ENCODE measurements at places on chromosomes 1 and 21.

- DNase-seq: no peak
Measured at GRCh38 chr1:60073605-60074278, at the start of gene C1orf87. Gene C1orf87 (minus strand): TSS chr1:60073770. CDS start chr1:60072643, 1,127 bp downstream.

DNA sequence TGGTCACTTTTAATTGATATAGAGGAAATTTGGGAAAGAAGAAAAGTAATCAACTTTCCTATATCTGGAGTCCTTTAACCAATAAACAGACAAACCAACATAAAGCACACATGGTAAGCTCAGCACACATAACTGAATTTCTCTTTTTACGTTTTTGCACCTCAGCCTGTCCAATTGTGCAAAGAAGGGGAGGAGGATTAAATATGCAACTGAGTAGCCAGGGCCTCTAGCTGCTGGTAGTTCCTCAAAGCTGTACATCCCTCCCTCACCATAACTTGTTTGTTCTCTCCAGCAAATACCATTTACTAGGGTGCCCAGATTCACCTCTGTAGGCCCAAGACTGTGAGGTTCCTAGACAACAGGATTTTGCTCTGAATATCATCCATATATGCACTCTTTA, 25.4 kb downstream of the ST6GALNAC5 start:
- no peak for DNase-seq

DNA sequence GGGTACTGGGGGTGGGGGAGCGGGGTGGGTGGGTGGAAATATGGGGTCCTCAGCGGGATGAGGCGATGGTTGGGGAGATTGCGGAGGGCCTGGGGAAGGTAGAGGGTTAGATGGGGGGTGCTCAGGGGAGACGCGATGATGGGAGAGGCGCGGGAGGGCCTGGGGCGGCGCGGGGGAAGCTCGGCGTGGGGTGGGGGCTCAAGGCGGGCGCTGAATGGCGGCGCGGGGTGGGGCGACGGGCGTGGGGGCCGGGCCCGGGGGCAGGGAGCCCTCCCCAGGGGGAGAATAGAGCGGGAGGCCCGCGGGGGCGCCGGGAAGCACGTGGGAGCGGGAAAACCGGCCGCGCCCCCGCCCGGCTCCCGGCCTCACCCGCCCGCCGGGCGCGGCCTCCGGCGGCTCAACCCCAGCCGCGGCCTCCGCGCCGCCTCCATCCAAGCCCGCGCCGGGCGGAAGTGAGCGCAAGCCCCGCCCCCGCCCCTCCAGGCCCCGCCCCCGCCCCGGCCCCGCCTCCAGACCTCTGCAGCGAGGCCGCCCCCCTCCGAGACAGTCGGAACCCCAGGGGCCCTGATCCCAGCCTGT, at the start of gene FAAP20:
Gene FAAP20 (minus strand): TSS at position 454 of the 579 bp plus-strand sequence. CDS start 23 bp downstream, at position 431.
- no peak for DNase-seq

DNA sequence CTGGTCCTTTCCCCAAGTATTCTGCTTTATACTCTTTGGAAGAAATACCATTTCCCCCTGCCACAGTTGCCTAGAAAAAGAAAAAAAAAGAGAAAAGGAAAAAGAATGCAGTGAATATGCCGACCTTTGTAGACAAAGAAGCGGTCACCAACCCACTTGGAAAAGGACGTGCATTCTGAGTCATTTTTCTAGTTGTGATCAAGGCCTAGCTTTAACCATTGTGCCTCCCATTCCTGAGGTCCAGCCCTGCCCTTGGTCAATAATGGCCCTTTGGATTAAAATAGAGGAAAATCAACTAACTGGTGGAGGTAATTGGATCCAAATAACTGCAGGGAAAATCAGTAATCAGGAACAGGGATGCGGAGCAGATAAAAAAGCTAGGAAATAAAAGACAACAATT, 24.8 kb downstream of the S1PR1 start:
- DNase-seq: no peak

GRCh38 chr21:40166291-40166843, 299.1 kb downstream of the PCP4 start:
- no peak for DNase-seq

- DNase-seq: no peak
Measured at GRCh38 chr1:169484683-169485430, 887 bp downstream of the SLC19A2 start.

GRCh38 chr1:116311193-116311592, 61.9 kb upstream of the ATP1A1 start:
- DNase-seq: no peak

- no peak for DNase-seq
Measured at GRCh38 chr1:172948457-172948856, 102.3 kb downstream of the TNFSF18 start.

DNA sequence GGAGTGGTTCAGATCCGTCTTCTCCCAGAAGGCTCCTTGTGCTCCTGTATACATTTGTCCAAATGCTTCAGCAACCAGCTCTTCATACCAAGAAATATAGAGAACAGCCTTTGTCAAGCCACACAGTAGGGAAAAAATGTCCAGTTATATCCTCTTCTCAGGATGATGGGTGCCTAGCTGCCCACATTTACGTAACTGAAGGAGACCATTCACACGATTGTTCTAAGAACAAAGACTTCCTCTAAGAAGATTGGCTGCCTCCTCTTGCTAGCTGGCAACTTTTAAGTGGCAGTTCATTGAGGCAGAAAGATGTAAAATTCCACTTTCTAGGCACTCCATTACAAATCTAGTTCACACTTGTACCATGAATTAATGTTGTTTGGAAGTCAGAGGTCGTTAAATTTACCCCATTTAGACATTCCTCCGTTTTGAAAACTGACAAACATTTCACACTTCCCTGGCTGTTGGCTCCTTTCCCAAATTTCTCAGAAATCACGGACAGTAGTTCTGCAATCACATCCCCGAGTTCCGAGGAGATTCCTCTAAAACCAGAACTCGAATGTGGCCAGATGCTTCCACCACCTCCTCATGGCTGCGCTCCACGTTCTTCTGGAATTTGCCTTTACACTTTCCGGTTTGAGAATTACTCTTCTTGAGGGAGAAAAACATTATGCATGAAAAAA, 45.6 kb upstream of the CSF1 start:
- no peak for DNase-seq

- DNase-seq: no peak
Measured at GRCh38 chr1:38586993-38587646, 272.5 kb downstream of the RRAGC start.

GRCh38 chr1:47821760-47822159, 175.4 kb downstream of the TRABD2B start:
- DNase-seq: no peak

DNA sequence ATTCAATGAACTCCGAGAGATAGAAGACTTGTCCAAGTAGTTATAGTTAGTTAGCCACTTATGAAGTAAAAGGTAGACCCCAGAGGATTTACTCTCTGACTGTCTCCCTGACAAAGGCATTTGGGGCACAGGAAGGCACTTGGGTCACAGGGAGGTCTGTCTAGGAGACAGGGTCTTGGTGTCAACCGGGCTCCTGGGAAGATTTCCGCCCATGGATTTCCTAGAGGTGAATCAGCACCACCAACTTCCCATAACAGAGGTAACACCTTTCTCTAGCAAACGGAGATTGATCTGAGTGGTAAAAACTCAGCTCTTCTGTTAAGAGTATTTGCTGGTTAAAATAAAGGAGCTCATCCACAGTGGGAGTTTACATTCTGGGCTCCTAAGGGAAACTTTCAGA, 16.4 kb downstream of the CCN1 start:
- no peak for DNase-seq

DNA sequence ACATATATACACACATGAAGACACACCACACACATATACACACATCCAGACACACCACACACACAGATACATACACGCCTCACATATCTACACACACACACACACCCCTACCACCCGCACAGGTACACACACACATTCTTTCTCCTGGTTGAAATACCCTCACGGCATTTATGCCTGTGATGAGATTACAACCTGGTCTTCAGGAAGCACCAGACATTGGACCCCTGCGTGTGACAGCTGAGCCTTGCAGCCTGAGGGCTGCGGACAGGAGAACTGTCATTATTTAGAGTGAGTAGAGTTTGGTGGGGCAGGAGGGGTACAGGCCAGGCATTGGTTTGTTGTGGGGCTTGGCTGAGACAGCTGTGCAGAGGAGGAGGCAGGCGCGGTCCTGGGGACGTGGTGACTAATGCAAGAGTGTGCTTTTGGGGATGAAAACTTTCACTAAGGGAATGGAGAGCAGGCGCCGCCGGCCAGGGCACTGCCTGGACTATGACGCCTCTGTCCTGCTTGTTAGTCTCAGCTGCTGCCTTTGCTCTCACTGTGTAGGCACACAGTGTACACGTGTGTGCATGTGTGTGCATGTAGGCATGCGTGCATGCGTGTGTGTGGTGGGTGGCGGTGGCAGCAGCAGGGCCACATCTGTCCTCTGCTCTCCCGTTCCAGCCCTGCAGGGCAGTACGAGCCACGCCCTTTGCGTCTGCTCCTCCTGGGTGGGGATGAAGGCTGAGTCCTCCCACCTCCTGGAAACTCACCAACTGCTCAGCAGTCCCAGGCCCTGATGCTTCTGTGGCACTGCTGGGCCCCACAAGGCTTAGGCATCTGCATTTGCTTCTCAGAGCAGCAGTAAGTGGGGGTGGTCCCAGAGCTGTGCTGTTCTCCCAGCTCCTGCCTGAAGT, 57.6 kb downstream of the SPSB1 start:
- no peak for DNase-seq

DNA sequence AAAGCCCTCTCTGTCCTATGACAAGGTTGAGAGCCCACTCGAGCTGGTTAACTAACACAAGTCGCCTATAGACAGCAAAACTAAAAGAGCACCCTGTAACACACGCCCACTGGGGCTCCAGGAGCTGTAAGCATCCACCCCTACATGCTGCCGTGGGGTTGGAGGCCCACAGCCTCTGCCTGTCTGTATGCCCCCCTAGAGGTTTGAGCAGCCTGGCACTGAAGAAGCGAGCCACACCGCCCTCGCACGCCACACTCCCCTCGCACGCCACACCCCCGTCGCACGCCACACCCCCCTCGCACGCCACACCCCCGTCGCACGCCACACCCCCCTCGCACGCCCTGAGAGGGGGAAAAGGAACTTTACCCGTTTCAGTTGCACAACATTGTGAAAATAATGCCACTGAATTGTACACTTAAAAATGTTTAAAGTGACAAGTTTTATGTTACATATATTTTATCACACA, 13.2 kb upstream of the HMGCL start:
- DNase-seq: no peak

GRCh38 chr1:205438213-205439158, 16.6 kb upstream of the LEMD1 start:
- no peak for DNase-seq

DNA sequence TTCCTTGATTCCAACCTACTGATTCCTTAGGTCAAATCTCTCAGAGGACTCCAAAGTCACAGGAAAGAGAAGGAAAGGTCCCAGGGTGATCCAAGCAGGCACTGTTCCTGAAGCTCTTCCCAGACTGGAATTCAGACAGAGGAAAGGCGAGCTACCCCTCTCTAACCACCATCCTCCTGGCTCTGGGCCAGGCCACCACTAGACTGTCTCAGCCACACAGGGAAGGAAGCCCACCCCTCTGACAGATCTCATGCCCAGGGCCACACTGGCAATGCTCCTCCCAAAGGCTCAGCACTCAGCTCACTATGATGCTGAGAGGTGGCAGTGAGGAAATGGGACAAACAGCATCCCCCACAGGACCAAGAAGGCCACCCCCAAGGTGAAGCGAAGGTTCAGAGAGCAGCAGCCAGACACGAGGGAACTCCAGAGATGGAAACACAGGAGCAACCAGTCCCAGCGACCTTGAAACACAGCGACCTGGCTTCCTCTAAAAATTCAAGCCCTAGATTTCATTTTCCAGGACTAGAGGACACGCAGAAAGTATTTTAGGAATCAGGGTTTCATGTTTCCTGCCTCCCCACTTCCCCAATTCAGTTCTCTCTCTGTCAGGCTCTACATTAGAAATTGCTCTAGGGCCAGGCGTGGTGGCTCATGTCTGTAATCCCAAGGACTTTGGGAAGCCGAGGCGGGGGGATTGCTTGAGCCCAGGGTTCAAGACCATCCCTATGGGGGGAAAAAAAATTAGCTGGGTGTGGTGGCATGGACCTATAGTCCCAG, 18.8 kb downstream of the PIK3C2B start:
- no peak for DNase-seq

DNA sequence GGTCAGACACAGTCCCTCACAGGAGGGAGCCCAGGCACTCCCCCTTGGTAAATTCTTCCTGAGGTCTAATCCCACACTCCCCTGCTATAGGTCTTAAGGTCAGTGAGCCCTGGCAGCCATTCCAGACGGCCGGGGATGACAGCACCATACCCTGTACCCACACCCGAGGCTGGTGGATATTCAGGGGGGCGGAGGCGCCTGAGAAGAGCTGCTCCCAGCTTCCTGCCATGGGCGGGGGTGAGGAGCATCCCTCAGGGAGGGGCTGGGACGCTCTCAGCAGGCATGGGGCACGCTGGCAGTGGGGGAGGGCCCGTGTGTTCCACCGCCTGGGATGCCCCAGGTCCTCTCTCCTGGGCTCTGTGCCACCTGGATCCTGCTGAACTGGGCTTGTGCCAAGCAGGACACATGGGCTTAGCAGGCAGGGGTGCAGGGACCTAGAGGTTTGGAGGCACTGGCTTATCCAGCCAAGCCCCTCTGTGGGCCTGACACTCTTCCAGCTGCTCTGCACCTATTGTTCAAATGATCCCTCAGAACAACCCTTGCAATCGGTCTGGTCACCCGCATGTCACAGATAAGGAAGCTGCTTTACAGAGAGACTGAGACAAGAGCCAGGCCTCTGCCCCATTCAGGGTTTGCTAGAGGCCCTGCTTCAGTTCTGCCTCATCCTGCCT, 5.7 kb upstream of the ADGRB2 start:
- DNase-seq: no peak

DNA sequence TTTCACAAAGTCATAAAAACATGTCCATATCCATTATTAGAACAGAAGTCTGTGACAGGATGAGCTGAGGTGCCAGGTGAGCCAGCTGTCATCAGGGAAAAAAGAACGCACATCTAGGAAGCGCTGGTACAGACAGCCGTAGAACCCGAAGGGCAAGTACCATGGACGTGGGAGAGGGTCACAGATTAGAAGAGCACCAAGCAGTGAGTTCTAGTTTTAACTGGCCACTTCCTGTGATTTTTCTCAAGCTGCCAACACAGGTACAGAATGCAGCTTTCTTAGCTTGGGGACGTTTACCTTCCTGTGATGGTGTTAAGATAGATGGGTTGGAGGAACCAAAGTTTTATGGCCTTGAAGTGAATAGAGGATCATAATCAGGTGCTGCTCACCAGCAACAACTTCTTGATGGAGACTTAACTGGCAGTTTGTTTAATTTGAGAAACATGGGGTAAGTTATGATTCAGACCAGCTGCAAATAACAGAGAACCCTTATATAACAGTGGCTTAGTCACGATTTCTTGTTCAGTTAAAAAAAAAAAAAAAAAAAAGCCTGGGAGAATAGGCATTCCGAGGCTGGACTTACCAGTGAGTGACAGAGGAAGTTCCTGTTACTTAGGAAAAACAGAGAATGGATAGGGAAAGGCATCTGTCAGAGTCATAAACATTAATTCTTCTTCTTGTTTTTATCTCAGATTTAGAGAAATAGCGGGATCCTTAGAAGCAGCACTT, 30.9 kb downstream of the AGT start:
- peak; percentile 26 for DNase-seq
